Hematopoietic multipotent progenitor cell treated with erythropoietin and hydrocortisone succinate and interleukin-3 and kit ligand, for 15 days (in vitro differentiated cells): ENCODE measurements at places on chromosomes 11 and 22.
A peak's percentile ranks its signal among the peaks of the same experiment; 100 is the strongest.

DNA sequence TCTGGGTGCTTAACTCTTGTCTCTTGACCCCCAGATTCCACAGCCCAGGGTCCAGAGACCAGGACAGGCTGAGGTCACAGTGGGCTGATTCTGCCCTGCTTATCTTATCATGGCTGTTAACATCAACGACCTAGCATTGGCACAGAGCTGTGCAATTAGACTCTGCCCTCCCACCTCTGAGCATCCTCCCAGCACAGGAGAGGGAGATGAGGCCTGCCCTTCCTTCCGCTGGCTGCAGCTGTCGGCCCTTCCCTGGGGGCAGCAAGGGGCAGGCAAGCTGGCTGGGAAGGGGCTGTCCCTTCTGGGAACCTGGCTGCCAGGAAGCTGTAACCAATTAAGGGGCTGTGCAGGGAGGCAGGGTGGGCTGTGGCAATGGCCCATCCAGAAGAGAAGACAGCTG is 22.5 kb downstream of the LRRC10B start:
- DNase-seq: no peak

- DNase-seq: no peak
These were observed 34.5 kb downstream of the WT1 start for GRCh38 chr11:32400670-32401369.

DNA sequence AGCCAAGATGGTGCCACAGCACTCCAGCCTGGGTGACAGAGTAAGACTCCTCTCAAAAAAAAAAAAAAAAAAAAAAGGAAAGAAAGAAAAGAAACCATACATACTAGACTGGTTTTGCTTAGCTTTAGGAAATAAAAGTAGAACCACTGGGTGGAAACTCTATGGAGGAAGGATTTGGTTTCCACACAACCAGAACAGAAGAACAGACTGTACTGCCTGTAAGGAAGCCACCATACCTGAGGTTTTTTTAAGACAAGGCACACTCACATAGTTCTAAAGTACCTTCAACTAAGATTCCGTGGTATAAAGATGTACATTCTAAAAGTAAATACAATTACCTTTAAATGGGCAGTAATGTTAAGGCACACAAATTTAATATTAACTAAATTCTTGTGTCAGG is 58.6 kb downstream of the NUP98 start:
- DNase-seq: no peak

GRCh38 chr11:41612415-41612814 is 153.0 kb upstream of the LRRC4C start:
- DNase-seq: no peak

DNA sequence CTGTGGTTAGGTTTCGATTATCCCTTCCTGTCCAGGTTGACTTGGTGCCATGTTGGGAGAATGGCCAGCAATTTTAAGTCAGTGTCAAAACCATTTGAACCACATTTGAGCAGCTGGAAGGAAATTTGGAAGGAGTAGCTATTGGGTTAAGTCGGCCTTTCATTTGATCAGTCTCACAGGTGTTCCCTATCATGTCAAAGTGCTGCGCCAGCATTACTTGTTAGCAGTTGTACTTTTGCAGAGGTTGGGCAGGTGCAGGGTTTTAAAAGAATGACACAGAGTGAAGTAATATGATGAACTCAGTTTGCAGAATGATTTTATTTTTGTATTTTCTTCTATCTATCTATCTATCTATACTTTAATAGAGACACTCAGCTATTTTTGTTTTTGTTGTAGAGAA is 6.4 kb upstream of the TYMP start:
- no peak for DNase-seq

DNA sequence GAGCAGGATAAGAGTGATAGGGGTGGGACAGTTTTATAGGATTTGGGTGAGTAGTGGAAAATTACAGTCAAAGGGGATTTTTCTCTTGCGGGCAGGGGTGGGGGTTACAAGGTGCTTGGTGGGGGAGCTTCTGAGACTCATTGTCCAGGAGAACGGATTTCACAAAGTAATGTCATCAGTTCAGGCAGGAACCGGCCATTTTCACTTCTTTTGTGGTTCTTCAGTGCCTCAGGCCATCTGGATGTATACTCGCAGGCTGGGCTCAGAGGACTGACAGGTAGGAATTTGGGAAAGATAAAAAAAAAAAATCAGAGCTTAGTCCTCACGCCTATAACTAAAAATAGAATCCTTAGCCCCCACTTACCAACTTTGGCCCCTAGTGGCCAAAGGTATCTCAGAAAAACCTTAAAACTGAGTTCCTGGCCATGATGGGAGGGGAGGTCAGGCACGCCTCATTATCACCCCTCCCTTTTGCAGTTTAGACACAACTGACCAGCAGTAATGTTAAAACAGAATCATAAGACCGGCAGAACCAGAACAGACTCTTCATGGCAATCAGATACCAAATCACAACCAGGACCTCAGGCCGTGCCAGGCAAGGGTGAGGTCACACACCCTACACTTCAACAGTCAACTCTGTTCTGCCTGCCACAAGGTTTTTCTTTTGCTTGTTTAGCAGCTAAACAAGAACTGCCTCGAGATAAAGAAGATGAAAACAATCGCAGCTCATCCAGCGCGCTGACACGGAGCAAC is 8.9 kb upstream of the APOBEC3G start:
- no peak for DNase-seq

GRCh38 chr11:62512961-62513360 is 33.6 kb downstream of the AHNAK start:
- no peak for DNase-seq

GRCh38 chr11:69831985-69832384 is 12.8 kb upstream of the FGF3 start:
- DNase-seq: no peak

DNA sequence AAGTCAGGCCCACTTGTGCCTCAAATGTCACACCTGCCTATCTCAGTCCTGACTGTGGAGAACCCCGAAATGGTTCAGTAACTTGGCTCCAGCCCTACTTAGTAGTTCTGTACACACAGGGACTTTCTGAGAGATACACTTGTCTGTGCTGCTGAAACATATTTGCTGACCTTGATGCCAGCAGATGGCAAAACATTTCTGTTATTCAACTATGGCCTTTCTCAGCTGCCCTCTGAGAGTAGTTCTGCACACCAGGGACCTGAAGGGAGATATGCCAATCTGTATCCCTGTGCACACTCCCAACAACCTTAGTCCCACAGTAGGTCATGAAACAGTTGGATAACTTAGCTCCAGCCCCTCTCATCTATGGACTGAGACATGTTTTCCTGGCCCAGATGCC is 1651.5 kb downstream of the LRRC4C start:
- DNase-seq: no peak

GRCh38 chr11:31823644-31824331 is 12.7 kb upstream of the PAX6 start:
- DNase-seq: no peak

- DNase-seq: no peak
These were observed 62.1 kb upstream of the ARHGAP20 start for GRCh38 chr11:110774138-110775014.

DNA sequence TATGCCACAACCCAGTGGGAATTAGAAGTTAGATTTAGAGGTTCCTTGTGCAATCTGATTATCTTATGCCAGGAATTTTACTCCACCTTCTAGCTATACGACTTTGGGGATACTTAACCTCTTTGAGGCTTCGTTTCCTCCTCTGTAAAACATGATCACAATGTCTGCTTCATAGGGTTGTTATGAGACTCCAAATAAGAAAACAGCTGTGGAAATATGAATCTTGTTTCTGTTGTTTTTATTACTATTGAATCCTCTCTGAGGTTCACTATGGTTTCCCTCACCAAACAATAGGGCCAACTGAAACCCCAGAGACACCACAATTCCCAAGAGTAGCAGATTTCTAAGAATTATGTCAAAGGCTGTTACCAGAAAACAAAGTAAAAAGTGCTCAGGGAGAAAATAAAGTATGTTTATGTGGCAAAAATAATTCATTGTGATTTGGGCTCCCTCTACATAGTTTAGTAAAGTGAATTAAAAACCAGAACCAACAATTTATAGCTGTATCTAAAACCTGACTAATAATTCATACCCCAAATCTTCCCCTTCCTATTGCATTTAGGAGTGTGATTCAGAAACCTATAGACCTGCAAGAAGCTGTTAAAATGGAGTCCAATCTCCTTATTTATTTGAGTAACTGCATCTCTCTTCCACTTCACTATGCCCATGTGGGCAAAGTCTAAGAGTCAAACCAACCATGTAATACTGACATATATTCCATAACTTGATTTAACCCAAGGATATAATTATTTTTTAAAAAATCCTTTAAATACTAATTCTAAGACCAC is 38.4 kb downstream of the AMBRA1 start:
- no peak for DNase-seq

GRCh38 chr22:37166675-37167066 is 17.0 kb upstream of the IL2RB start:
- peak; percentile 71 for DNase-seq

DNA sequence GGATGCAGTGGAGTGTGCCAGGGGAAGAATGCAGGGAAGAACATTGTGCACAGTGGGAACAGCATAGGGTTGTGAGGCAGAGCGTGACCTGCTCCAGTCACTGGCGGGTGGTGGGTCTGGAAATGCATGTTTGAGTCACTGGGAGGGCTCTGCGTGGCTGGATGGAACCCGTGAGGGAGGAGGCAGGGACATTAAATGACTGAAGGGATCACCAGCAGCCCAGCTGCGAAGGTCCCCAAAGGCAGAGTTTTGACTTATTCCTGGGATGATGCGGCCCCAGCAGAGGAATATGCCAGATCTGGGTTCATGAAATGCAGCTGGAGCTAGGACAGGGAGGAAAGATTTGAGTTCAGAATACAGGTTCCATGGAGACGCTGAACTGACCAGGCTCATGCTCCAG is 104.0 kb upstream of the FGF3 start:
- DNase-seq: no peak

- DNase-seq: no peak
These were observed 33.3 kb upstream of the KCNJ11 start for GRCh38 chr11:17421781-17422180.
